ENCODE measurements at places on chromosomes 7 and 10.

DNA sequence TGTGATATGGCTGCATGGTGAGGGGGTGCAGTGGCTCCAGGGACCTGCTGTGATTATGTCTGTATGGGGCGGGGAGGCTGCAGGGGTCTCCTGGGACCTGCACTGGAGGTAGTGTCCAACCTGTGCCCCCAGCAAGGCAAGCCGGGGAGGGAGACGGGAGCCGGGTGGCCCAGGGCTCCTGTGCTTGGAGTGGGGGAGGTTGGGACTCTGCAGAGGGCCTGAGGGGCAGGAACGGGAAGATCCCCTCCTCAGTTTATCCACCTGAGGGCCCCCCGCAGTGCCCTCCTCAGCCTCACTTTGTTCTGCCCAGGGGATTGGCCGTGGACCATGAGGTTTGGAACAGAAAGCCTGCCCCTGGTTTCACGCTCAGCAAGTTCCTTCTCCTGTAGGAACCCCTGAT, 22.8 kb upstream of the PWWP2B start:
- no peak for DNase-seq

DNA sequence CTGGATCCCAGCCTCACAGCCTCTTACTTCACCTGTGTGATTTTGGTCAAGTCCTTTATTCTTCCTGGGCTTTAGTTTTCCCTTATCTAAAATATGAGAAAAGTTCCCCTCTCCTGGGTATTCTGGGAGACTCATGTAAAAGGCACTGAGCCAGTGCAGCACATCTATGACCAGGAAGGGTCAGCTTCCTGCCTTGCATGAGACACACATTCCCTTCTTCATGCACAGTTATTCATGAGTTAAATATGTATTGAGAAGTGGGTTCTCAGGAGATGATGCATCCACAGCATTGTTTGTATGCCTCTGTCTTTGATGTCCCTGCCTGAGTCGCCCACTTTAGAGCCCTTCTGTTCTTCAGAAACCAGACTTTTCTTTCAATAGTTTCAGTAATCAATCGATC, 33.3 kb downstream of the EGFR start:
- no peak for DNase-seq

DNA sequence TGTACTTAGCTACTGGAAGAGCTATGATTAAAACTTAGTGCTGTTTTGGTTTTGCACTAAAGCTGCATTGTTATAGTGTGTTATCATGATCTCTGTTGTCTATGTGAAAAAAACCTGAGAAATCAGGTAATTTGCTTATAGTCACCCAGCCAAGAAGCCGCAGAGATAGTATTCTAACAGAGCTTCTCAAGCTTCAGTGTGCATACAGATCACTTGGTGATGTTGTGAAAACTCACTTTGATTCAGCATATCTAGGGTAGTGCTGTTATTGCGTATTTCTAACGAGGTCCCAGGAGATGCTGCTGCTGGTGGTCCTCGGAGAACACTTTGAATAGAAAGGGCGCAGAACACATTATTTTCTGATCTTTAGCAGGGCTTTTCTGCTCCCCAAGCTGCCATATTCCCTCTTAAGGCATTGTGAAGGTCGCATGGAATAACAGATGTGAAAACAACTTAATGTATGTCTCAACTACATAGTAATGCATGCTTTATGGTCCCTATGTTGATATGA, 68.4 kb upstream of the PDCD4 start:
- DNase-seq, result no peak

- no peak for DNase-seq
Measured at GRCh38 chr10:132320654-132321469, 11.1 kb upstream of the LRRC27 start.

GRCh38 chr7:151702961-151703360, 174.0 kb downstream of the PRKAG2 start:
- no peak for DNase-seq

DNA sequence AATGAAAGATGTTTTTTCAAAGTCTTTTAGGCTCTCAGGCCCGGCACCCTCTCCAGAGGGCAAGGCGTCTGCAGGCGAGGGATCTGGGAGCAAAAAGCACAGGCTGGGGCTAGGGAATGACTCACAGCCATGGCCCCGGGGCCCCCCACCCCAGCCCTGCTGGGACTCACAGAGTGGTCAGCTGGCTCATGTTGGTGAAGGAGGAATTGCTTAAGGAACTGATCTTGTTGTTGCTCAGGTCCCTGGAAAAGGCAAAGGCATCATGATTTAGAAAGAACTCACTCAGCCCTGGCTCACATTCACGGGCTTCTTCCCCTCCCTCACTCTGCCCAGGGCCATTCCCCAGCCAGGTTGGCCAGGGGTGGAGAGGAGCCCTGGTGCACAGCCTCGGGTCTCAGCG, 151.5 kb downstream of the SLIT1 start:
- DNase-seq, result no peak

GRCh38 chr10:69335613-69336012, 57.3 kb downstream of the HK1 start:
- no peak for DNase-seq

GRCh38 chr7:33862946-33863814, 42.2 kb upstream of the BMPER start:
- no peak for DNase-seq

- DNase-seq, result no peak
Measured at GRCh38 chr10:104557966-104558365, 83.1 kb upstream of the SORCS3 start.

- no peak for DNase-seq
Measured at GRCh38 chr10:126438407-126438783, 50.1 kb upstream of the ADAM12 start.

- DNase-seq, result no peak
Measured at GRCh38 chr7:70947181-70947580, 184.8 kb upstream of the GALNT17 start.

DNA sequence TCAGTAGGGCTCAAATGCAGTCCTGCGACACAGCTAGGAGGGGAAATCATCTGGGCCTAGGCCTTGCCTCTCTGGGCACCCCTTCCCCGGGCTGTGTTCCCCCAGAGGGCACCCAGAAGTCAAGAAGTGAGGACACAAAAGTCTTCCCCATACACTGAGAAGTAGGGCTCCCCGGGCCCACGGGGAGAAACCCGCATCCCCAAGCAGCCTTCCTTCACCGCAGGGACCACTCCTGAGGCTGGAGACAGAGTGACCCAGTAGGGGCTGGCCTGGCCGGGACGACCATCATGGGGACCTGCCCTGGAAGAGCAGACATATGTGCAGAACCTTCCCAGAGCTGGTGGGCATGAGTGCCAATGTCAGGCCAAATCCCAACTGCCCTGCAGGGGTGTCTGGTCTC, 163.5 kb downstream of the GFRA1 start:
- no peak for DNase-seq

DNA sequence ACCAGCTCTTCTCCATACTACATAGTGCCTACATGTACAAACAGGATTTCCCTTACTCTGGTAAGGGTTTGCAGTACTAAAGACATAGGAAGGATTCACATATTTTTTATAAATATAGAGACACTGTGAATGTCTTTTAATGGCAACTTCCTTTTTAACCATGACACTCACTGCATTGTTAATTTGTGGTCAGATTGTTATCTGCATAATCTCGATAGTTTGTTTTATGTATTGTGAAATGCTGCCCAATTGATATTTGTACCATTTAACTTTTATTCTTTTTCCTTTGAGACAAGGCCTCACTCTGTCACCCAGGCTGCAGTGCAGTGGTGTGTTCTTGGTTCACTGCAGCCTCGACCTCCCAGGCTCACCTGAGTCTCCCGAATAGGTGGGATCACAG, 39.7 kb downstream of the SP8 start:
- no peak for DNase-seq
